Right forelimb (tissue), 1 donor: ENCODE measurements at places on chromosomes 4 and X.

DNA sequence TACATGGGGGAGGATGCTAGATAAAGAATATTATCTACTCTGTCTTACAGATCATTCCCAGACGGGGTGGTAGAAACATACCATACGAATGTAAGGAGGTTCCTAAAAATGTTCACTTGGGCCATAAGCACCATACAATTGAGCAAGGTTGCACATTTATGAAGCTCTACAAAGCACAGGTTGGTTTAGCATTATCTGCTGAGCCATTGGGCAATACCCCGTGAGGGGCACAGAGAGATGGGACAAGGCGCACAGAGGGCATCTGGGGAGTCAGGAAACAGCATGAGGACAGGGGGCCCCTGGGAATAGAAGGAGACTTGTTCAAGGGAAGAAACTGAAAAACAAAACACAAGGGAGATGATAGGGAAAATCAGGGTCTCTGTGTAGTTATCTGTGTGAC lies 305.3 kb downstream of the TRIML1 start:
- DNase-seq = no peak

DNA sequence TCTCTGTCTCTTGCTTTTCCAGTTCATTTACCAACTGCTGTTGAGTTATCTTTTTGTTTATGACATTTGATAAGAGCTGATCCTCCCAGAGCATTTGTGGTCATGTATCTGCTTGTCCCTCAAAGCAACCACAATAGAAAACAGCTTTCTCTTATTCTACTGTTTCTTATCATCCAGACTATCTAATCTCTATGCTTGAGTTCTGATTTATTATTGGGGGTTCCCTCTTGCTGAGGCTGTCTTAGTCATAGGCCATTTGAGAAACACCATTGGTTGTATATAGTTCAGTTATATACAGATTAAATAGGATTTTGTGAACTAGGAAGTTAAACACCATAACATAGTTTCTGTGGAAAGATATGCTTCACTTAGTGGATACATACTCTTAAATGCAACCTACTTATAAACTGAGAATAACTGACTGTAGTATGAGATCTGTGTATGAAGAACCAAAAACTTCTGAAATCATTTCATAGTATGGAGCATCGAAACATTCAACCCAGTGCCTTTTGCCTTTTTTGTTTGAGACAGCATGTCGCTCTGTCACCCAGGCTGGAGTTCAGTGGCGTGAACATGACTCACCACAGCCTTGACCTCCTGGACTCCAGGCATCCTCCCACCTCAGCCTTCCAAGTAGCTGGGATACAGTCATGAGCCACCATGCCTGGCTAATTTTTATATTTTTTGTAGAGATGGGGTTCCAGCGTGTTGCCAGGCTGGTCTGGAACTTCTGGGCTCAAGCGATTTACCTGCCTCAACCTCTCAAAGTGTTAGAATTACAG lies 75.8 kb downstream of the STIM2 start:
- DNase-seq = no peak

DNA sequence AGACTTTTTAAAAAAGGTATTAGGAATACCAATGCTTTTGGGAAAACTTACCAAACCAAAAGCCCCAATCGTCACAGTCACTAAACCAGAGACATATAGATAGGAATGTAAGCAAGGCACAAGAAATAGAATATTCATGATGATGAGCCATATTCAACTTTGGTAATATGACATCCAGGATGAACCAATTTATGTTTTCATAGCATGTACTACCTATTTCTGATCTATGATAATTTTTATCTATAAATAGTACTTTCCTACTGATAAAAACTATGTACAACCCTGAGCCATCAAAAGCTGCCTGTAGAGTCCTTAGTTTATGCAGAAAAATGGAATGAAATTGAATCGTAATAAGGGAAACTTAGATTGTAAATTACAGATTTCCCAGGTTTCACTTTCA lies 18.9 kb downstream of the CAMK2D start:
- no peak for DNase-seq

GRCh38 chr4:20700007-20700761 lies at the start of gene PACRGL:
PACRGL (plus strand) TSS chr4:20700458; CDS start chr4:20704482, 4,024 bp downstream.
- peak; percentile 94 for DNase-seq

GRCh38 chrX:110276778-110277177 lies 41.1 kb downstream of the AMMECR1 start:
- no peak for DNase-seq

DNA sequence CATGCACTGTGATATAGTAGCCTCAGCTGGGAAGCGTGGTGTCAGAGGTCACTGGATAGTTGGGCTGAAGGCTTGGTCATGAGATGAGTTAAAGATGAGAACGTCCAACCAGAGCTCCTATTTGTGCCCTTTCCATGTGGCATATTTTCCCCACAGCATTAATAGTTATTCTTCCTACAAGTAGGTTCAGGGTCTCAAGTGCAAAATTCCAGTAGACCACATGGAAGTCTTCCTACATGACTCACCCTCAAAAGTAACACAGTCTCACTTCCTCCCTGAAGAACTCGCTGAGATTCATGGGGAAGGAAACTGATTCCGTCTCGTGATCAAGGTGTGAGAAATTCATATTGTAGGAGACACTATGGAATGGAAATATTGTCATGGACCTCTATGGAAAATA lies 1212.5 kb upstream of the PRKX start:
- no peak for DNase-seq

DNA sequence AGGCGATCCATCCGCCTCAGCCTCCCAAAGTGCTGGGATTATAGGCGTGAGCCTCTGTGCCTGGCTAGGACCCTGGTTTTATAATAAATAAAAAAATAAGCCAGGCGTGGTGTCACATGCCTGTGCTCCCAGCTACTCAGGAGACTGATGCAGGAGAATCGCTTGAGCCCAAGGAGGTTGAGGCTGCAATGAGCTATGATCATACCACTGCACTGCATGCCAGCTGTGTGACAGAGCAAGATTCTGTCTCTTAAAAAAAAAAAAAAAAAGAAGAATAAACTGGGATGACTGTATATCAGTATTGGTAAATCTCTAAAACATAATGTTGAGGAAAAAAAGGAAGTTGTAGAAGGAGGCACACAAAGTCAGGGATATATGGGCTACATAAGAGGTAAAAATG lies 45.7 kb upstream of the SLC34A2 start:
- no peak for DNase-seq

- no peak for DNase-seq
Observed at GRCh38 chrX:153981771-153982533, 9.4 kb downstream of the TMEM187 start.

- DNase-seq = no peak
Observed at GRCh38 chrX:150258463-150259430, 104.4 kb upstream of the MAMLD1 start.

DNA sequence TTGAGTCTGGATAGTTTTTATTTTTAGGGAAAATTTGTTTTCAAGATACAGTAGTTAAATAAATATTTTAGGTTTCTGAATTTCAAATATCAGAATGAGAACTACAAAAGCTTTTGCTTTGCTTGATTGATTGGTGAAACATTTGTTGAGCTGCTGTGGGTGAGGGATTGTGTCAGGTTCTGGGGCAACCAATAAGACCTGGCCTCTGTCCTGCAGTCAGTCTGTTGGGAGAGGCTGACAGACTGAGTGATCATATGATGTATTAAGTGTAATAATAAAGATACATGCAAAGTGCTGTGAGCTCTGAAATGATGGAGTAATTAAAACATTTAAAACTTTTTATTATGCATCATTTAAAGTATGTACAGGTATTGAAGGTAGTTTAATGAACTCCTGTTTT lies 9.6 kb downstream of the KDM6A start:
- no peak for DNase-seq

- DNase-seq = no peak
Observed at GRCh38 chr4:15526924-15527592, 57.4 kb downstream of the CC2D2A start.

DNA sequence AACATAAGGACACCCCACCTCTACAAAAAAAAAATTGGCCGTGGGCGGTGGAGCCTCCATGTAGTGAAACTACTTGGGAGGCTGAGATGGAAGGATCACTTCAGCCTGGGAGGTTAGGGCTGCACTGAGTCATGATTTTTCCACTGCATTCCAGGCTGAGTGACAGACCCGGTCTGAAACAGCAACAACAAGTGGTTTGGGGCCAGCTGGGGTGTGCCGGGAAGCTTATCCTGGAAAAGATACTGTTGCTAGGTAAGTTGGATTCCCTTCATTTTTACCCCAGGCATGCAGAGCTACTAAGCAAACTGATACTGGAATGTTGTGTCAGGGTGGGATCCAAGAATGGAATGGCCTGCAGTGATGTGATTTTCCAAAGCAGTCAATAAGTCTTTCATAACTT lies 57.0 kb downstream of the XAGE2 start:
- DNase-seq = no peak

- DNase-seq = no peak
Observed at GRCh38 chrX:70488856-70489255, 44.2 kb downstream of the DLG3 start.

DNA sequence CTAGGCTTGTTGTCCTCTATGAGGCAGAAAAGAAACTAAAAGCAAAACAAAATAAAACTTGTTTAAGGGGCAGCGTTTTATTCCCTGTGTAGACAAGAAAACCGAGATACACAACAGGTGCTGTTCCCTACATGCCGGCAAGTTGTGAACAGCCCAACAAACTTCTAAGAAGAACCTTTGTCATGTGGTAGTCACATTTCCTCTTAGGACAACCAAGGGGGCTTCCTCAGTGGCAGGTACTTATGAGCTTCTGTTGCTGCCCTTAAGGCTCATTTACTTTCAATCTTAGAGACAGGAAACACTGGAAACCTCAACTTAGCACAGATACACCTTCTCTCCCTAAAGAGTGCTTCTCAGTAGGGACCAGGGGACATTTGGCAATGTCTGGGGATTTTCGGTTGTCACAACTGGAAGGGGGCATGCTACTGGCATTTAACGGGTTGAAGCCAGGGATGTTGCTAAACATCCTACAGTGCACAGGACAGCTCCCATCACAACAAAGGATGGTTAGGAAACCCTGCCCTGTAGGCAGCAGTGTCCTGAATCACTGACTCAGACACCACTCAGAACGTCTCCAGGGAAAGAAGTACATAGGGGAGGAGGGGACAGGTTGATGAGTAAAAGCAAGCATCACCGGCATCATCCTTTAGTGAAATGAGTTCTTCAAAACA lies 111.0 kb downstream of the ASB9 start:
- DNase-seq = no peak

DNA sequence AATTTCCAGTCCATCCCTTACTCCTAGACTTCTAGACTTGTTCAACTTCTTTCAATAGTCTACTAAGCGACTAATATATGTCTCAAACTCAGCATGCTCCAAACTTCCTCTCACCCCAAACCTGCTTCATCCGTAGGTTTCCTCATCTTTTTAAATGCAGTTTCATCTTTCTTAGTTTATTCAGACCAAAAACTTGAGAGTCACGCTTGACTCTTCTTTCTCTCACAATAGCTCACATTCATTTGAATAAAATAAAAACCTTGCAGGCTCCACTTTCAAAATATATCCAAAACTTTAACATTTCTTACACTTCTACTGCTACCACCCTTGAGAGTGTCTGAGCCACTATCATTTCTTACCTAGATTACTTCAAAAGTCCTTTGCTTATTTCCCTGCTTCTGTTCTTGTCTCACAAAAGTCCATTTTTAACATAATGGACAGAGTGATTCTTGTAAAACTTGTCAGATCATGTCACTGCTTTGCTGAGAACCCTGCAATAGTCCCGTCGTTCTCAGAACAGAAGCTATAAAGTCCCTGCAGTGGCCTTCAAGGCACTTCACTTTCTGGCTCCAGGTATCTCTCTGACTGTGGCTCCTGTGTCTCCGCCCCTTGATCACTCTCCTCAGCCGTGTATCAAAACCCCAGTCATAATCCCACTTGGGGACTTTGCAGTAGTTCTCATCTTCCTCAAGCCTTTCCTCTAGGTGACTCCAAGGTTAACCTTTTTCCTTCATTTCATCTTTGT lies 167.6 kb downstream of the ARHGAP24 start:
- DNase-seq = no peak

- DNase-seq = no peak
Observed at GRCh38 chrX:6748595-6748994, 213.7 kb upstream of the VCX3A start.

GRCh38 chr4:84952004-84952403 lies 14.5 kb downstream of the WDFY3 start:
- DNase-seq = no peak

- no peak for DNase-seq
Observed at GRCh38 chrX:103573202-103573601, 12.1 kb upstream of the TCEAL4 start.

DNA sequence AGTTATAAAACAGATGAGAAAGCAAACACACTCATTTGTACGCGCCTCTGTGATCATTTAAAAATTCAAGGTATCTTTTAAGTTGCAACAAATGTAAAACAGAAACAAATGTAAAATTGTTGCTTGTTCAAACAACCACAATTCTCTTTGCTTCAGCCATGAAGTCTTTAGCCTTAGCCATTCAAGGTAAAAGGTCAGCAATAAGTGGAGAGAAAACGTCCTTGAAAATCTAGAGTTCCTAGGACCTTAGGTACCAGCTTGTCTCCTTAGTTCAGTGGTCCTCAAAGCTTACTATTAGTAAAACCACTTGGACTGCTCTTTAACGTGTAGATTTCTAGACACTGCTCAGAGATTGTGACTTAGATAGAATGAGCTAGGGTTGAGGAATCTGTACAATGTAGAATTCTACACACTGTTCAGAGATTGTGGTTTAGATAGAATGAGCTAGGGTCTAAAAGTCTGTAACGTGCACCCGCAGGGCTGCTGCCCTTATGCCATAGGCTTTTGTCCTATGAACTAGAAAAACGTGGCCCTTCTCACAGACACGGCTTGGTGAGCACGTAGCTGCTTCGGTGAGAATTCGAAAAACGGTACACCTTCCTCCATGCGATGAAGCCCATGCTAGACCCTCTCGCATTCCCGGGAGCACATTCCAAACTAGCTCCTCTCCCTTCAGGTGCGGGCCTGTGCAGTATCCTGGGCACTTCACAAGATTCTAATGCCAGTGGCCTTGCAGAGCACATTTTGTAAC lies 1.7 kb downstream of the PLAC8 start:
- DNase-seq = no peak

GRCh38 chr4:2741626-2742025 lies 14.5 kb downstream of the TNIP2 start:
- DNase-seq = peak; percentile 18

DNA sequence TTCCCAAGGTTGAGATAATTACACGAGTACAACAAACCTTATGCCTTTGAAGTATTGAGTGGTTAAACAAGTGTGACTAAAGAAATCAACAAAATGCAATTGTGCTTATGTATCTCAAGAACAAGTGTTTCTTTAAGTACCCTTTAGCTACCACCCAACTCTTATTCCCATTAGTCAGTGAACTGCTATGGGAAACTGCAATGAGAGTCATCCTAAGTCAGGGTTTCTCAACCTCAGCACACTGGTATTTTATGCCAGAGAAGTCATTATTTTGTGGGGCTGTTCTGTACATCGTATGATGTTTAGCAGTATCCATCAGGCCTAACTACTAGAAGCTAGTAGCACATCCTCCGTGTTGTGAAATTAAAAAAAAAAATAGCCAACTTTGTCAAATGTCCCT lies 549.1 kb upstream of the BOD1L1 start:
- DNase-seq = no peak

GRCh38 chr4:174627473-174627872 lies 105.2 kb upstream of the HPGD start:
- no peak for DNase-seq
